ENCODE measurements at places on chromosomes 7 and 10.

GRCh38 chr10:4240608-4241197, 455.7 kb upstream of the KLF6 start:
- DNase-seq, result peak; percentile 68

- no peak for DNase-seq
Measured at GRCh38 chr7:48847917-48848316, 76.4 kb upstream of the CDC14C start.

- peak; percentile 64 for DNase-seq
Measured at GRCh38 chr7:46054272-46054671, 133.2 kb upstream of the IGFBP3 start.

DNA sequence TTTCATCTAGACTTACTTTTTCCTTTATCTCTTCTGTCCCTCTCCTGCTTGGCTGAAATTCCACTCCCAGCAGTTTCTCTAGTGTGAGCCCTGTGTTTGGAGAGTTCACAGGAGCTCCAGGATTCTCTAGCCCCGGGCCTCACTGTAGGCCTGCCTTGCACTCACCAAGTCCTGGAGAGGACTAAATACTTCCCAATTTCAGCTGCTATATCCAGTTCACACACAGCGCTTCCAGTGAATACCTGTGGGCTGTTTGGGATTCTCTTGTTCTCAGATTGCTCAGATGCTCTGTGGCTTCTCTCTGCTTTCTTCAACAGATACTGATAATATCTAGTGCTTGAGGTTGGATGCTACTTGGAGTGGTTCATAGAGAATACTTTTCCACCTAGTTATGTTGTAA, 46.0 kb downstream of the MINPP1 start:
- no peak for DNase-seq

DNA sequence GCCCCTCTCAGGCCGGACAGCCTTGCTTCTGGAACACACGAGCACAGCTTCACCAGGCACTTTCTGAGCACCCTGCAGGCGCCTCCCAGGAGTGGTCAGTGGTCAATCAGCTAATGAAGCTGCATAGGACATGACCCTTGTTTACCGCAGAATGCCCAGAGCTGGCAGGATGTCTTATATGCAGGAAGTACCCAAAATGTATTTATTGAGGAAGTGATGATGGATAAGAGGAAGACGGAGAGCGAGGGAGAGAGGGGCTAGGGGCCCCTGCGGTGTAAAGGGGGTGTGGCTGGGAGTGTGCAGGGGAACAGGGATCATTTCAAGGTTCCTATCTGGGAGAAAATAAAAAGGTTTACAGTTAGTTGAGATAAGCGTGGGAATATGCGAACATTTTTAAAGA, 3.3 kb downstream of the CYP2E1 start:
- DNase-seq, result no peak

DNA sequence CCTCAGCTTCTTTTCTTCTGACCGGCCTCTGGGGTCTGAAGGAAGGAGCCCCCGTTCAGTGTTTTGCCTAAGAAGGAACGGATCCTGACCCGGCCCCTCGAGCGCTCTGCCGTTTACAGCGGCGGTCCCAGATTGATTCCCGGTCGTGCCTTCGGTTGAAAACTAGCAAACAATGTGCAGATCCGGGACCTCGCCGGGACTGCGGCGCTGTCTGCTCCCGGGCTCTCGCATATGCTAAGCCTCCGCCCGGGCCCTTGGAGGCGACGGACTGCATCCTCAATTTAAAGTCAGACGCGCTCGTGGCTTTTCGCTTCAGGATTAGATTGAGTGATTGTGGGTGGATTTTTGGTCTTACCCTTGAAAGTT, 559 bp downstream of the DBF4 start:
- peak; percentile 81 for DNase-seq

DNA sequence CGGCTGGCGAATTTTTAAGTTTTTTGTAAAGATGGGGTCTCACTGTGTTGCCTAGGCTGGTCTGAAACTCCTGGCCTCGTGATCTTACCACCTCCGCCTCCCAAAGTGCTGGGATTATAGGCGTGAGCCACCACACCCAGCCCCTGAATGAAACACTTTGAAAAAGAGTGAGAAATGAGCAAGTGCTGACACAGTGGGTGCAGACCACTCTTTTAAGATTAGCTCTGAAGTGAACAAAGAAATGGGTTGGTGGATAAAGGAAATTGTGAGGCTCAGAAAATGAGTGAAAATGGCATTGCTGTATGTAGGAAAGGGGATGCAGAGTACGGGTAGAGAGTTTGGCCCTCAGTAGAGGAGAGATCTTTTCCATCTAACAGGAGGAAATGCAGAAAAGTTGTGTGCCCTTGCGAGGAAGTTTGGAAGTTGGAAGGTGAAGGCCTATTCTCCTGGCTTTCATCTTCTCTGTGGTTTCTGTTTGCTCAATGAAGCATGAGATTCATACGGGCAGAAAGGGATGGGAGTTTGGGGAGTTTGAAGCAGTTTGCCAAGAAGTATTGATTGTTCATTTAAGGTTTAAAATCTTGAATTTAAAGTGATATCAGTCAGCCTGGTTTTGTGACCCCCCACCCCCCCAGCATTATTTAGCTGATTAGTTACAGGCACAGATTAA, 11.0 kb downstream of the MAPK8 start:
- DNase-seq, result no peak

DNA sequence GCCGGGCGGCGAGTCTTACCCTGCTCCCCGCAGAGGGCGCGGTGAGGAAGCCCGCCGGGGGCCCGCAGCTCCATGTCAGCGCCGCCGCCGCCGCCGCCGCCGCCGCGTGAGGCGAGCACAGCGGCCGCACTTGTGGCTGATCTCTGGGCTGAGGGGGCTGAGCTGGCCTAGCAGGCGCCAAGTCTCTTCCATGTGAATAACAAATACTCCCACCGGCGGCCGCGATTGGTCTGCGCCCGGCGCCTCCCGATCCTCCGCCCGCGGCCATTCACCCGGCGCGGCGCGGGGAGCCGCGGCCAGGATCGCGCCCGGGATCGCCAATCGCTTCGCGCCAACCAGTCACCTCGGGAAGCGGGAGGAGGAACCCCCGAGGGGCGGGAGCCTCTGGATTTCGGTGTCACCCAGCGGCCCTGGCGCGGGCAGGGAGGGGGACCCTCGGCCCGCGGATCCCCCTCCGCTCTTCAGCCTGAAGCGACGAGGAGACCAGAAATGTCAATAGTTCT, at the start of gene GRM8:
TSS of gene GRM8 (minus strand) at position 164 of the 503 bp plus-strand sequence.
- peak; percentile 44 for DNase-seq

- DNase-seq, result no peak
Measured at GRCh38 chr7:28718055-28718481, 240.1 kb downstream of the TRIL start.

- no peak for DNase-seq
Measured at GRCh38 chr10:70066190-70066589, 13.5 kb downstream of the MACROH2A2 start.

GRCh38 chr10:104835422-104835821, 194.3 kb downstream of the SORCS3 start:
- no peak for DNase-seq

DNA sequence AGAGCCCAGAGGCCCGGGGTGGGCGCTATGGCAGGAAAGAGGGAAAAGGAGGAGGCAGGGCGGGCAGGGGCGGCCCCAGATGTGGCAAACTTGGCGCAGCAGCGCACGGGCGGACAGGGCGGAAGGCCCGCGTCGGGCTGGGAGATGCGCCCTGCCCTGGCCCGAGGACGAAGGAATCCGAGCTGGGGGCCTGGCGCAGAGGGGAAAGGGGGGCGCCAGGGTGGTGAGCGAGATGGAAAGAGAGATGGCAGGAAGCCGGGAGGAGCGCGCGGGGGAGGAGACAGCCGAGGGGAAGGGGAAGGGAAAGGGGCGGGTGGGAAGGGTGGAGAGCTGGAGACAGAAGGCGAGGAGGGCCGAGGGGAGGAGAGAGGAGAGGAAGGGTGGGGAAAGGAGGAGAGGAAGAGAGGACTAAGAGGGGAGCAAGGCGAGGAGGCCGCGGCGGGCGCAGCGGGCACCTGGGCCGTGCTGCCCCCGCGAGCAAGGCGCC, at the start of gene MARVELD1:
TSS of gene MARVELD1 (plus strand) at position 392 of the 487 bp plus-strand sequence. CDS start 147 bp downstream, outside the sequence.
- peak; percentile 83 for DNase-seq

DNA sequence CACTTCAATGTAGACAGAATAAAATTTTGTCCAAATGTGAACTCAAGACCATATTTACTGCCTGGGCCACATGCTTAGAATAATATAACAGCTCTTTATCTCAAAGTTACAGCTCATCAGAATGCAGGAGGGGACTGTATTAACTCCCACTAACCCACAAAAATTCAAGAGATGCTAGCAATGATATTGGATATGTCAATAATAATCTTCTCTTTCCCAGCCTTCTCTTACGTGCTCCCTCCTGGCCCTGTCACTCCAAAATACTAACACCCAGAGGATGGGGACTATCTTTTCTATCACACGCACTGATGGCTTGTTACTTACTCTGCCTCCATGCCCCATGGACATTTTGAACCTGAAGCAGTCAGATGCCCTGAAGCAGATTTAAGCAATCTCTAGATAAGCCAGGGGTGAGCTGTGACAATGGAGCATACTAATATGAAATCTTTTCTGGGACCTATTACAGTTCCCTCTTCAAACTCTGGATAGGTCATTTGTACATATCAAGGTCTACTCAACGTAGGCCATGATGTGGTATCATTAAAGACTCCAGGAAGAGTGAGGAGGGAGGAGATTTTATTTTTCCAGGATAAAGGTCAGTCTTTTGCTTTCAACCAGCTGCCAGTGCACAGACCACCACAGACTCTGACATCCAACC, 803.0 kb downstream of the GRM8 start:
- DNase-seq, result no peak

DNA sequence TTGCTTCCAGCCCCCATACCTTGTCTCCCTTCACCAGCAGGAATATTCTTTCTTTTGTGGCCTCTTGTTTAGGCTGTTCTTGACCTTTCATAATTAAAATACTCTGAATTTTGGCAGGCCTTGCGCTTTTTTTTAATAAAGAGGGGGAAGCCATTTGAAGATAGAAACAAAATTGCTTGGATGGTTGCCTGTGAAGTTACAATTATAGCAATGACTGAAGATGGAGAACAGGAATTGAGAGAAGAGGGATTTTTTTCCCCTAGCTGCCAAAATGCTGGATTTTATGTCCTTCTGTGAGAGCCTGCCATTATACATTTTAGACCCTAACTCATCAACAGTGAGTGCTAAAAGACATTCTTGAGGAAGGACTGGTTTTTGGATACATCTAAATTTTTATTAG, 24.8 kb downstream of the FGFBP3 start:
- no peak for DNase-seq

DNA sequence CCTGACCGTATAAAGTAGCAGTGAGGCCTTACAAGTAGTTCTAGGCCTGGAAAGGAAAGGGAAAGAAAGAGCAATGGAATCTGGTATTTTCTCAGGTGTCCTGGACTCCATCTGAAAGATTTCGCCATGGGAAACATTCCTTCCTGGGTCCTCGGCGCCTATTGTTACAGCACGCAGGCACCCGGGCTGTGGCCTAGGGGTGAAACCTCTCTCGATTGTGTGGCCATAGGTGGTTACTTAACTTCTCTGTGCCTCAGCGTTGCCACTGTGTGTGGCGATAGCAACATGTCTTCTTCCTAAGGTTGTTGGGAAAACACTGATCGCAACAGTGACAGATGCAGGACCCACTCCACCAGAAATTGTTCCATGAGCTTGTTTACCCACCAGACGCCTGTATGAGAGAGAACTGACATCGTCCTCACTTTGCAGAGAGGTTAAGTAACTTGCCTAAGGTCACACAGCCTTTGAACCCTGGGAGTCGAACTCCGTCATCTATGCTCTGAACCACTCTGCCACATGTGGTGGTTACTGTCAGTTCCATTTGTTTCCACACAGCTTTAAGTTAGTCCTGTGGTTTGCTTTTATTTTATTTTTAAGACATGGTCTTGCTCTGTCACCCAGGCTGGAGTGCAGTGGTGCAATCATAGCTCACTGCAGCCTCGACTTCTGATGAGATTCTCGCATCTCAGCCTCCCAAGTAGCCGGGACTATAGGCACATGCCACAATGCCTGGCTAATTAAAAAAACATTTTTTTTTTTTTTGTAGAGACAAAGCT, 73.4 kb downstream of the LHPP start:
- DNase-seq, result no peak

DNA sequence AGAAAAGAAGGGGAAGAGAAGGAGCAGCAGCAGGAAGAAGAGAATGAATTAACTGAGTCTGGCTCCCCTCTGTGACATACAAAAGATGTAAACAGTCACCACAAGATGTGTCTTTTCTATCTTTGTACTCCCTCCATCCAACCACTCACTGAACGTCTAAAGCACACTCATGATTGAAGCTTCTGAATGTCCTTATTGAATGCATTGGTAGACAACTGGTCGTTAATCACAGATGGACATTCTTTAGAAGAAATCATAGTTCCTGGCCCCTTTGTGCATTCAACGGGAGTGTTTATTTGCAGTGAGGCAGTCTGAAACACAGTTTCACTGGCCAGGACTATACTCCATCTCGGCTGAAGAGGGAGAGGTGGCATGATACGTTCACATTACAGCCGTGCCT, 206.3 kb upstream of the KMT2E start:
- DNase-seq, result no peak

DNA sequence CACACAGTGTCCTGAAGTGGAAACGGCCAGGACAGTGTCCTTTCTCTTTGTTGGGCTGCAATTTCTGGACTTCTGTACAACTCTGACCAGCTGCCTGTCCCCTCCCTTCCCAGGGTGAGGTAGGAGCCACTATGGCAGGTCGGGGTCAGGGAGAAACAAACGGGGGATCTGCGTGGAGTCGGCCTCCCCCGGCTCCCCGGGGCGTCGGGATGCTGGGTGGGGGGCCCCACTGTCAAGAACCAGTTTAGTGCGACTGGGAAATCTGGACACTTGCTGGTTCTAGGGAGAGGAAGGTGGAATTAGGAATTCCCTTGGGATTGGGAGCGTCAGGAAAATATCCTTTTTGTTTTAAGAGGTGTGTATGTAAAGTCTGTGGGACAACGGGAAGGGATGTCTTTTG, 567 bp downstream of the SYCE1 start:
- no peak for DNase-seq

DNA sequence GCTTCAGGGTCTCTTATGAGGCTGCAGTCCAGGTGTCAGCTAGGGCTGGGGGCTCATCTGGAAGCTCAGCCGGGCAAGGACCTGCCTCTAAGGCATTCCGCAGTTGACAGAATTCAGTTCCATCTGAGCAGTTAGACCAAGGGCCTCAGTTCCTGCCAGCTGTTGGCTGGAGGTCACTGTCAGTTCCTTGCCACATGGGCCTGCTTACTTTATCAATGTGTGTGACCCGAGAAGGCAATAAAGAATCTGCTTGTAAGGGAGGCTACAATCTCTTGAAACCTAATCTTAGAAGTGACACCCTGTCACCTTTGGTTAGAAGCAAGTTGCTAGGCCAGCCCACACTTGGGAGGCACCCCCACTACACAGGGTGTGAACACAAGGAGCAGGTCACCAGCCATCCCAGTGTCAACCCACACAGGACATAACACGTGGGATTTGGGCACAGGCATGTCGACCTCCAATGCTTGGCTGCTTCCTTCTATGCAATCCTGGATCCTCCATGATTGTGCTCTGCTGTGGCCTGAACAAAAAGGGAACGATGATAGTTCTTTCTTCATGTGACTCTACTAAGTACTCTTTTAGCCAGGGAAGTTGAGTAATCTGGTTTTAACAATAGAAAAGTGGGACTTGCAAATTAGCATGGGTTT, 41.8 kb downstream of the MTURN start:
- DNase-seq, result no peak

Data from mesenchymal stem cell (in vitro differentiated cells and primary cell).